ENCODE measurements at places on chromosomes 4 and X.

DNA sequence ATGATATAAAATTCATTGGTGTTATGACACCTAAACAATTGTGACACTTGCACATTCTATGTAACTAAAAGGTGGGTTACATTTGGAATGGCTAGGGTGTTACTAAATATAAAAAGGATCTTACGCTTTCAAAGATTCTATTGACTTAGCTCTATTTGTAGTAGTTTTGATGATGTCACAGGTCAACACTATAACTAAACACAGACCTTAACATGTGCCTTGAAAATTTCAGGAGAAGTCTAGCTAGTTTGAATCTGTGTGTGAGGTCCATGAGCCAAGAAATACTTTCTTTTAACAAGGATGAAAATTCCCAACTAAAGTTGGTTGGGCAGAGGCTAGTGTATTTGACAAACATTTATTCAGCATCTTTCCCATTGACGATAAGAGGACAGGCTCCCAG is 298.0 kb downstream of the GPAT3 start:
- DNase-seq: no peak

GRCh38 chrX:65668377-65669310 is 1.2 kb downstream of the MSN start:
- DNase-seq: no peak

GRCh38 chr4:64062991-64063390 is 346.3 kb downstream of the TECRL start:
- DNase-seq: no peak

GRCh38 chr4:154534296-154534695 is 15.9 kb downstream of the PLRG1 start:
- DNase-seq: no peak

DNA sequence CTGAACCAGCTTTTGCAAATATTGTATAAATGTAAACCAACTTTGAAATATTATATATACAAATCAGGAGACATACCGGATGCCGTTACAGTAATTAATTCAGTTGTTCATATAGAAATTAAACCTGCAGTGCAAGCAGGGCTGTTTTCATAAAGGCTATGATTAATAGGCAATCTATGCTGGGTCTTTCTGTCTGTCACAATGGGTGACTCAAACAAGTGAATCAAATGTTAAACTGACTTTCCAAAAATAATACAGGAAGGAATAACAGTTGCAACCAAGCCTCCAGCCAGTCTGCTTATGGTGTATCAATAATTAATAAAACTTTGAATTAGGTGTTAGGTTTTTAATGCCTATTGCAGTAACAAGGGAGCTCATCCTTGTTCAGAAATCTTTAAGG is 43.9 kb downstream of the GABRB1 start:
- DNase-seq: no peak

DNA sequence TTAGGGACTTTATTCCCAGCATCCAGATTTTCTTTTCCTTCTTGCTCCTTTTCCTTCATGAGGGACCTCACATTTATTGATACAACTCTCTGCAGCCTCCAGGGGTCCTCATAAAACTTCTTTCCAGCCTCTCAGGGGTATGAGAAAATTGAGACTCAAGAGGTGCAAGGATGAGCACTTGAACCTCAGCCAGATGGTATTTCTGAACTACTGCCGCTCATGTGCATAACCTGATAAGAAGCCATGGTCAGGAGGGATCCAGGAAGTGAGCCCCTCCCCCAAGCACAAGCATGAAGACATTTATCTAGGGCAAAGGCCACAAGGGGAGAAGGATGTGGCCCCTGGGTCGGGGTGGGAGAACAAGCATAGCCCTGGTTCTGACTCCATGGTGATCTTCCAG is 73.3 kb downstream of the TSPAN7 start:
- DNase-seq: no peak

GRCh38 chrX:136666088-136666487 is 18.1 kb downstream of the CD40LG start:
- no peak for DNase-seq

GRCh38 chr4:112931001-112931400 is 118.5 kb upstream of the ANK2 start:
- no peak for DNase-seq

DNA sequence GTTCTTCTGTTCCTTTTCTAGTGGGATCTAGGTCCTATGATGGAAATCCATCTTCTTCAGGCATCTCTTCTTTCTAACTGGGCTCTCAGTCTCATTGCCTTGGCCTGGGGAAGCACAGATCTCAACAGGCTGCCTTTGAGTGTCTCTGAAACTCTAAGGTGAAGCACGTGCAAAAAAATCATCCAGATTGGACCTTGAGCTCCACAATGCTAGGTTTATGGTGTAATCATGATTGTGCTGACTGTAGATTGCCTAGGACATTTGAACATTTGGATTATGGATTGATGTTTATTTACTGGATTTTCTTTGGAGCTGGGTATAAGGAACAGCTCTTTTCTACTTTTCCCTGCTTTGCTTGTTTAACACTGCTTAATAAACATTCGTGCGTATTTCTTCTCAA is 191.5 kb upstream of the NR3C2 start:
- no peak for DNase-seq

- no peak for DNase-seq
Measured at GRCh38 chr4:71270901-71271300, 67.9 kb upstream of the SLC4A4 start.

DNA sequence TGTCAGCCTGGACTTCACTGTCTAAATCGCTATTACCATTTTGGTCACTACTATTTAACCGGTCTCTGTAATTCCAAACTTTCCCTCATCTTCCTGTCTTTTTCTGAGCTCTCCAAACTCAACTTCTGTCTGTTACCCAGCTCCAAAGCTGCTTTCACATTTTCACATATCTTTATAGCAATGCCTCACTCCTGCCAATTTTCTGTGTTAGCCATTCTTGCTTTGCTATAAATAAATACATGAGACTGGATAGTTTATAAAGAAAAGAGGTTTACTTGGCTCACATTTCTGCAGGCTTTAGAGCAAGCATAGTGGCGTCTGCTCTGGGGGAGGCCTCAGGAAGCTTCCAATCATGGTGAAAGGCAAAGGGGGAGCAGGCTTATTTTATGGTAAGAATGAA is 368.3 kb upstream of the GNPDA2 start:
- DNase-seq: no peak

DNA sequence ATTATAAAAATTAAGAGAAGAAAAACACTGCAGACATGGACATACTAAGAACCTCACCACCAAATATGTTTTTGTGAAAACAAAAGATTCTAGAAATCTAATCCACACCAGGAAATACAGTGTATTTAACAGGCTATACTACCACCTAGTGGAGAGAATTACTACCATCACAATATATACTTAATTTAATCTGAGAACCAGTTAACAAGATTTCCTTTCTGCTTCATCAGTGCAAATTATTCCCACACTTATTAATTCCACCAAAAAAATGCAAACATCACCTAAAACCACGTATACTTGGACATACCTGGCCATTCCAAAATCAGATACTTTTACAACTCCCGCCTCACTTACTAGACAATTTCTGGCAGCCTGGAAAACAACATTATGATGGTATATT is 7.0 kb upstream of the TXK start:
- no peak for DNase-seq

GRCh38 chr4:28373601-28374000 is 1513.0 kb downstream of the STIM2 start:
- DNase-seq: no peak

DNA sequence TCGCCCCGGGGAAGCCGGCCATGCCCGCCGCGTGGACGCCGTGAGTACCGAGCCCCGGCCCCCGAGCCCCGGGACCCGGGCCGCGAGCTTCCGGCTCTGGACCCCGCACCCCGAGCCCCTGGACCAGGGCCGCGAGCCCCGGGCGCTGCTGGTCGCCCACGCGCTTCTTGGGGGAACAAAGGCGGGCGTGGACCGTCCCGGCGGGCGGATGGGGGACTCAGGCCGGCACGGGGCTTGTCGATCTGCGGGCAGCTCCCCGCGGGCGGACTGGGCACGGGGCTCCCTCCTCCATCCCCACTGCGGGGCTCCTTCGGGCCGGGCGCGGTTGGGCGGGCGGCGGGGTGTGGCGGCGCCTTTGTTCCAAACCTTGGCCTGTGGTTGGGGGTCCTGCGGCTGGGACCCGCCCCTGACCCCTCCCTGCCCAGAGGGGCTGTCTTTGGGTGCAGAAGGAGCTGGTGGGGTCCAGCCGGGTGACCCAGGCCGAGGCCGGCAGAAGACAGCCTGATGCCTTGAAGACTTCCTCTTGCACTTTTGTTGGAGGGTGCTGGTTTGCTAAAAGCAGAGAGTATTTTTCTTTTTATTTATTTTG is 25.2 kb upstream of the ADD1 start:
- no peak for DNase-seq

- DNase-seq: no peak
Measured at GRCh38 chrX:119753639-119754257, 4.6 kb upstream of the SOWAHD start.

DNA sequence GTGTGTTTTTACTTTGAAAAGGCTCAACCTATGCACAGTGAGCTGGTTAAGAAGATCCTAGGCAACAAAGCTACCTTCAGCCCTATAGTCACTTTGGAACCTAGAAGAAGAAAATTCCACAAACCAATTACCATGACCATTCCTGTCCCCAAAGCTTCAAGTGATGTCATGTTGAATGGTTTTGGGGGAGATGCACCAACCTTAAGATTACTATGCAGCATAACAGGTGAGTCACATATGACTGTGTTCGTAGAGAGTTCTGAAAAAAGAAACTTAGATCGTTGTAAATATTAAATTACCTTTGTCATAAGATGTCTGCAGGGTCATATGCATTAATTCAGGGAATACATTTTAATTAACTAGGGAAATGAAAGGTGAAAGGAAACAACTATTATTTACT is 287.1 kb downstream of the ANK2 start:
- no peak for DNase-seq

- DNase-seq: no peak
Measured at GRCh38 chr4:79025170-79025569, 85.9 kb upstream of the PAQR3 start.

GRCh38 chrX:1502241-1502640 is 34.7 kb downstream of the P2RY8 start:
- DNase-seq: no peak

DNA sequence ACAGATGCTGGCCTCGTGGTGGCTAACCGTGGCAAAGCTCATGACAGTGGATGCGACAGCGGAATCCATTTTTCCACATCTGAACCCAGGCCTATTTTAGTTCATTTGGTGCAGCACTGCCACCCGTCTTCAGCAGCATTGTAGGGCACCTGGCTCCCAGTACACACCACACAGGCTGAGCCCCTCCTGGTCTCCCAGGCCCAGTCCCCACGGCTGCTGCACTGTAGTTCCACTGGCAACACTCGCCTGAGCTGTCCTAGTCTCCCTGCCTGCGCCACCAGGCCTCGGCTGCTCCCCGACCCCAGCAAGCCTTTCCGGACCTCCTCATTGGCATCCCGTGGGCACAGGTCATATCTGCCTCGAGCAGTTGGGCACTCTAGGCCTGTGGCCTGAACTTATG is 76.2 kb downstream of the MTMR1 start:
- no peak for DNase-seq

- DNase-seq: peak; percentile 31
Measured at GRCh38 chr4:173257732-173258717, 76.1 kb downstream of the HMGB2 start.

- DNase-seq: no peak
Measured at GRCh38 chr4:143458966-143459365, 54.5 kb upstream of the SMARCA5 start.

DNA sequence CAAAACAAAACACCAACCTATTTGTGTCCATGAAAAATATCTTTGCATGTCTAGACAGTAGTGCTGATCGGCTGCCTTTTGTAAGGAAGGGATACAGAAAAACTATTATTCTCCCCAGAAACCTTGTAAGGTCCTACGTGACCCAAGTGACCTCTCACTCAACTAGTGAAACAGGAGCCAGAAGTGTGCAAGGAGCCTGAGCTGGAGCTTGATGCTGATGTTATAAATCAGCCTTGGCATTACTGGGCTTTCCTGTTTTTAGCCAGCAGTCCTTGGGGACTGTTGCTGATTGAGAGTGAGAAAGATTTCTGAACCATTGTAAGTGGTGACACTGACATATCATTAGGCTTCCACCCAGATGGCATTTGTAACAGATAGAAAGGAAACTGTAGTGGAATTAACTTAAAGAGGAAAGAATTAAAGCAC is 100.8 kb upstream of the LIMCH1 start:
- DNase-seq: peak; percentile 42

DNA sequence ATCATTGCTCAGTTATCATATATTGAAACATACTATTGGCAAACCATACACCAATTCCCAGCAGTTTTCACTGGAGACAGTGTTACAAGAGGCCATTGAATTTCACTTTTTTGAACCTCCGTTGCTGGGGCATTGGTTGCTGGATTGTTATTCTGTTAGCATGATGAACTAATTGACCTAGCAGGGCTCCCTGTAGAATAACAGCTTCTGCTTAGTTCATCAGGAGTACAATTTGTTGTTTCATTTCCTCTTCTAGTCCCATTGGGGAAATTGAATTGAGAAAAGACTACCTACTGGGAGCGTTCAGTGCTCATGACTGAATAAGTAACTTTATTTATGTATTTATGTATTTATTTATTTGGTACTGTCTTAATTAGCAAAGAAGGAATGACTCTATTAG is 151.6 kb downstream of the SLIT2 start:
- no peak for DNase-seq

DNA sequence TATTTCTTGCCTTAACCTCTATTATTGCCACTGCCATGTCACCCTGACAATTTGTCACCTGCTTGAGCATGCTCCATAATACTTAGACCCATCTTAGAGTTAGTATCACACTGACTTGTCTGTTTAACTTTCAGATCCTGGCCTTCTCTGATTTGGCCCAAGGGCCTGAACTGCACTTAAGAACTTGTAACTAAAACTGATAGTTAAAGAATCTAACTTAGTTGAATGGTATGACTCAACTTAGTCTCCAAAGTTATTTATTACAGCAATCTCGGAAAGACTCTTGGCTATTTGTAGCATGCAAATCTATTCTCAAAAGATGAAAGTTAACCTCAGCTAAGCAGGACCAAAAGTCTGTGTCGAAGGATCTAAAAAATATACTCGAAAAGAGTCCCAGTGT is 72.3 kb downstream of the IGSF1 start:
- no peak for DNase-seq

GRCh38 chr4:721261-722168 is 15.9 kb downstream of the PCGF3 start:
- DNase-seq: no peak

DNA sequence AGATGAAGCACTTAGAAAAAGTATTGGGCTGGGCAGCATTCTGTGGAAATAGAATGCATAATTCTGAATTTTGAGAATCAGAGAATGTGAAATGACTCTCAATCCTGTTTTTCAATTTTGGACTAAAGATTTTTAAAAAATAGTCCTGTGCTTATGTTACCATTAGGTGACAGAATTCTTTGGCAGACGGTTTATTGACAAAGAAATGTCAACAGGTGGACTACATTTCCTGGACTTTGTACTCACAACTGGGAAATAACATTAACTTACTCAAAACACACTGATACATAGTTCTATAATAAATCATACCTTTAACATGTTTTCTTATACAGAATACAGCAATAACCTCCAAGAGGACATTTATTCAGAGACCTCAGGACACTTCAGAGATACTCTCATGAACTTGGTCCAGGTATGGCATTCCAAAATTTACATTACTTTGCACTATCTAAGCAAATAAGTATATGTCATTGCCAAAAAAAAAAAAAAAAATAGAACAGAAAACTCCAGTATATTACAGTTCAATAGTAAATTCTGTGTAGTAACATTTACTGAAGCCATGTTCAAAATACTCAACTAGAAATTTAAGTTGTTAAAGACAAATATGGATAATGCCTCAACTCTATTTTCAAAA is 72.7 kb downstream of the ANXA10 start:
- no peak for DNase-seq
